Activated gamma-delta T cell treated with Interleukin-2 at 50 U/mL for 16 hours (primary cell): ENCODE measurements at places on chromosomes 13 and 19.
A peak's percentile ranks its signal among the peaks of the same experiment; 100 is the strongest.

DNA sequence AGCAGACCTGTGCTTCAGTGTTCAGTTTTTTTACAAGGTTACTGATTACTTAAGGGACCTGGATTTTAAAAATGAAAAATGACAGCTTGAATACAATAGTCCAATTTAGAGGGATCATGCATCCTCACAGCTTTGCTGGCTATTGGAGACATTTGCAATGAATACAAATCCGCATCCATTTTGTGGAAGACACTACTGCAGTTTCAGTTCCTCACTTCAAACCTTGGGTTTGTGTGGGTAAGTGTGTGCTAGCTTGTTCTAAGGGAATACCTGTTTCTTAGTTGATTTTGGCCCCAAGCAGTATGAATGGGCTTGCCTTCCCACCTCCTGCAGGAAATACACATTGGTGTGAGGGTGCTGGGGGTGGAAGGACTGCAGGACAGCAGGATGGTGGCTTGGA lies 222.4 kb downstream of the OLFM4 start:
- no peak for DNase-seq

DNA sequence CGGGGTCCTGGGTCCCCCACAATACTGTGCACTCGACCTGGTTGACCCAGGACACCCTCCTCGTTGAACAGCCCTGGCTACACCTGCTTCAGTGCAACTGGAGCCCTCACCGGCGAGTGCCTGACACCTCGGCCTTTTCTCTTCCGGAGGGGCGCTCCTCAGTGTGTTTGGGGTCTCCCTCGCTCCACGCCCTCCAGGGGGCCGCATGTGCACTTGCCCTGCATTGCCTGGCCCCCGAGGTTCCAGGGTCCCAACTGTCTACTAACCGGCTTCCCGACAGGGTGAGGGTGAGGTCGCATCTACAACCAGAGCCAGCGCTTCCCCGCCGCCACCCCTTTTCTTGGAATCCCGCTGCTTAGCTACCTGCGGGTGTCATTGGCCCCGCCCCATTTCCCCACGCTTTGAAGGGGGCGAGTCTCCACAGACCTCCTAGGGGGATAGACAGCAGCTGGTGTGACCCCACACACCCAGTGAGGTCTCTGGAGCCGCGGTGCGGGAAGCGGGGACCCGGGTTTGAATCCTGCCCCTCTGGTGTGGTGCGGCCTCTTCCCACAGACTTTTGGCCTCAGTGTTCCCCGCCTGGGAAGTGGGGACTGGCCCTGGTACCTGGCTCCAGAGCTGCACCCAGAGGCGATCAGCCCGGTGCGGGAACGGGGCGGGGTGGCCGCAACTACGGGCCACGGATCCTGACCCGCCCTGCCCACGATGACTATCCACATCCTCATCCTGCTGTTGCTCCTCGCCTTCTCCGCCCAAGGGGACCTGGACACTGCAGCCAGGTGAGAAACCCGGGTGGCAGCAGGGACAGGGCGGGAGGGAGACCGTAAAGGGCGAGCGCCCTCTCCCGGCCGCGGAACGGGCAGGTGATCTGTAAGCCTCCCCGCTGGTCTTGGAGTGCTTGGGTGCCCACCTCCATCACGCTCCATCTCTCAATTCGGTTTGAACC lies at the start of gene ADM5:
Gene ADM5 (plus strand): TSS at position 462 of the 946 bp plus-strand sequence. CDS start 244 bp downstream, at position 706.
- peak; percentile 34 for DNase-seq

DNA sequence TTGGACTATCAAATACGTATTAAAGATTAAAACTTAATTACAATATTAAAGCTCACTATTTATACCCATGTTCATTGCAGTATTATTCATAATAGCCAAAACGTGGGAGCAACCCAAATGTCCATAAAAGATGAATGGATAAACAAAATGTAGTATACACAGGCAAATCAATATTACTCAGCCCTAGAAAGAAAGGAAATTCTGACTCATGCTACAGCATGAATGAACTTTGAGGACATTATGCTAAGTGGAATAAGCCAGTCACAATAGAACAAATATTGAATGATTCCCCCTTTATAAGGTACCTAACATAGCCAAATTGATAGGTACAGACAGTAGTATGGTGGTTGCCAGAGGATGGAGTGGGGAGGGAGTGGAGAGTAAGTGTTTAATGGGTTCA lies 457.3 kb downstream of the FGF14 start:
- no peak for DNase-seq

GRCh38 chr13:61406275-61406674 lies 9.4 kb downstream of the PCDH20 start:
- DNase-seq = no peak

DNA sequence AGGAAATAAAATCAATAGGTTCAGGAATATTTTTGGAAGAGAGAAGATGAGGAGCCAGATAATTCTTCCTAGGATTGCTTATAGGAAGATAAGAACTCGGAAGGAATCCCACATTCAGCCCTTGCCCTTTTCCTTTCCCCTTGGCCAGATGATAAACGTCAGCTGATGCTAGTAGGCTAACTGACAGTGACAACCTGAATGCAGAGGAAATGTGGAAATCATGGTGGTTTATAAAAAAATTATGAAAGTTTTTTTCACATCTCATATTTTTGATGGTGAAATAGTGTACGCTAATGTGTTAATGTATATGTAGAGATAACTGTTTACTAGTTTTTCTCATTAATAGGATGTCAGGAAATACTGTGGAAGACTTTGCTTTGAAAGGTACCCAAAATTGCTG lies 56.9 kb downstream of the EDNRB start:
- no peak for DNase-seq

DNA sequence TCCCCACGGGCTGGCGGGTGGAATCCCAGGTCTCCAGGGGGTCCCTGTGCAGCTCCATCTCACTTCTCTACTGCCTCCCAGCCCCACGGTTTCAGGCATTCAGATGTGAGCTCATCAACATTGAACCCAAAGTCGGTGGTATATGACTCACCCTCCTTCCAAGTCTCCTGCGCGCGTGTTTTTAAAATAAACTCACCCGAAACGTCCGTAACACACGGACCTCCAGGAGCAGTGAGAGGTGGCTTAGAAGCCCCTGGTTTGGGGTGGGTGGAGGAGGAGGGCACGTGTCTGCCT lies 14.0 kb upstream of the CRTC1 start:
- no peak for DNase-seq

GRCh38 chr19:11963566-11964355 lies 1.1 kb upstream of the ZNF763 start:
- peak; percentile 69 for DNase-seq

DNA sequence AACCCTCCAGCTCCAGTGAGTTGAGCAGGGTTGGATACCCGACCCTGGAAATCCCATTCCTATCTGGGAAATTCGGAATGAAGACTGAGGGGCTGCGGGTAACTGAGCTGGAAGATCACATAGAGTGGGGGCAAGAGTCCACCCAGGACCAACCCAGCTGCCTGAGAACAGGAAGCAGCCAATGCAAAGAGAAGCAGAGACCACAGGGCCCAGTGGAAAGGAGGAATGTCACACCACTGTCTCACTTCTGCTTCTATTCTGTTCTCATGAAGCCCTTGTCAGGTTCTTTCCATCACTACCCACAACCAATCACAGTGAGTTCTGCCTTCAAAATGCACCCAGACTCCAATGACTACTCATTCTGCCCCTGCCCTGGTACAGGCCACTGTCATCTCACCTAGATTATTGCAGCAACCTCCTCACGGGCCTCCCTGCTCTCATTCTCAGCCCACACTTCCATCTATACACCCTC lies 15.3 kb downstream of the DYRK1B start:
- DNase-seq = no peak

DNA sequence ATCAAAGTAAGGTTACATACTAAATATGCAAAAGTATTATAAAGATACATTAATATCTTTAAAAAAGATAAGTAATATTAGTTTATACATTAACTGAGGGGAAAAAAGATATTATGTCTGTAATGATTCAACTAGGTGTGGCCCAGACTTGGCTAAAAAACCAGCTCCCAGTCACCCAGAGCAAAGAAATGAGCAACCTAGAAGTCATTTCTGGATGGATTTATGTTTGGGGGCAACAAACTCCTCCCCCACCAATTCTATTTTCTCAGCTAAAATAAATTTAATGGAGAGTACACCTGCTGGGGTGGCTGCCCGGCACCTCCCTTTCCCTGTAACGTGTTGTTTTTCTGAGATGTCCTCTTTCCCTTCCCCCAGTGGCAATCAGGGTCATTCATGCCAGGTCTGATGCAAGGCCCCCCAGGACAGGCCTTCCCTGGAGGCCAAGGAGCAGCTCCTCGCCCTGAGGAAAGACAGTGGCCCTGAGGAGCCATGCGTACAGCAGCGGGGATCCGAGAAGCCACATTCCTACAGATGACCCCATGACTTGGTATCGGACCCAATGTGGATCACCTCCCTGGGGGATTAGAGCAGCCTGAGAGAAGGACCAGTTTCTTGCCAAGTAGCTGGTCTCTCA lies 78.6 kb upstream of the DOCK9 start:
- DNase-seq = no peak

GRCh38 chr19:57606931-57607330 lies 7.1 kb upstream of the ZNF134 start:
- DNase-seq = no peak

DNA sequence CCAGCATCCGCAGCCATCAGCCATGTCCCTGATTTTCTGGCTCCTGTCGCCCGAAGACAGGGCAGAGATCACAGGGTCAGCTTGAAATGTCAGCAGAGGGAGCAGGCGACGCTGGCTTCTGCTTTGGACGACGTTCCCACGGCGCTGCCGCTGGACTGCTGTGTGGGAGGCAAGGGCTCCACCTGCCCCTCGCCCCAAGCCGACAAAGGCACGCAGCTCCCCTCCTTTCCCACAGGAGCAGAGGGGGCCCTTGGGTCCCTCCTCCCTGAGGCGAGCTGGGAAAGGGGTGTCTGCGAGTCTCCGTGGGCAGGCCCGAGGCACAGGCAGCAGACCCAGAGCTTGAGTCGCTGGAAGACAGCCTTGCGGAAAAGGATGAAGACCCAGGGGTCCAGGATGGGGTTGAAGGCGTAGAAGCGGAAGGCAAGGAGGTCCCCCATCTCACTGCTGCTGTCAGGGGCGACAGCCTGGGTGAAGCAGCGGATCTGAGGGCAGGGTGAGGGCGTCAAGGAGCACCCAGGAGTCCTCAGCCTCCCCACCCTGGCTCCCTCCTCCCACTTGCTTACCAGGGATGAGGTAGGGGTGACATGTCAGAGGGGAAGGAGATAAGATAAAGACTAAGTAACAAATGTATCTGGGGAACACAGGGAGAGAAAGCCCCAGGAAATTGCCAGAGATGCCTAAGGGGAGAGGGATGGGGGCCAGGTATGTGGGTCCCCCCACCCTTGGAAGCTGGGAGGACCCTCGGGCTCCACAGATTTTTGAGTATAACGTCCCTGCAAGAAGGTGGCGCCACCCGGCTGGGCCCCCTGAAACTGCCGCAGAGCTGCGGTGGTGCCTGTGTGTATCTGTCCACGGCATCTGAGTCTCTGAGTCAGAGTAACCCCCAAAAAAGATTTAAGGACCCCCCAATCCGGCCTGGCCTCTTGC lies 3.4 kb downstream of the PTGIR start:
- no peak for DNase-seq

DNA sequence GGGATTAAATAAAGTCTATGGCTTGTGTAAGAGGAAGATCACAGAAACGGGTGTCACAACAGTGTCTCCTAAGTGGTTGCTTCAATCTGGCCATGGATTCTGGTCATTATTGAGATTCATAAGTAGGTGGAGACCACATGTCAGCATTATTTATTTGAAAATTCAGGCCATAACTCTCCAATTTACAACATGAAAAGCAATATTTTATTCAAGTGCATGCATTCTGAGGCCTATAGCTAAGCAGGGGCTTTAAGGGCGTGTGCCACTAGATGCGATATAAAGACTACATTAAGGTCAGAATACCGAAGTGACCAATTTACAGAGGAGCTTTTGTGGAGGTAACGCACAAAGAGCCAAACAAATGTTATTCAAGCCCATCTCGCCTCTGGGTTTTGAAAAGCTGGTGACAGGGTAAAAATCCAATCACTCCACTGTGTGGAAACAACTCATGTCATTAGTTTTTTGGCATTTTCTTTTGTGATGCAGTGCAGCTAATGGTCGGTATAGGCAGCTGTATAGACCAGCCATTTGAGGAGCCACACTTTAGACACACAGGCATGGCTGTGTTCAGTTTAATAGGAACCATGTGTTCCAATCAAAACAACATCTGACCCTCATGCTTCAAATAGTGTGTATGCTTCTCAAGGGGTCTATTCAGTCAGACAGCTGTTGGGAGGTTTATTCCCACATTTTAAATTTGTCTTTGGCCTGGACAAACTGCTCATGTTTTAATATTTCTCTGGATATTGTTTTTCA lies 123.7 kb downstream of the KL start:
- no peak for DNase-seq
